ENCODE measurements at places on chromosomes 4 and X. TPM values are rescaled to one million over a fixed set of nuclear protein-coding genes. Genes with fewer than 3 reads are reported as not detected.

- no peak for DNase-seq
These were observed 9.6 kb downstream of the SYNPO2 start for GRCh38 chr4:118898221-118898620.

GRCh38 chrX:134181275-134181660, 55.7 kb upstream of the CCDC160 start:
- DNase-seq: no peak

The ETDA gene
- not detected for polyA plus RNA-seq

DNA sequence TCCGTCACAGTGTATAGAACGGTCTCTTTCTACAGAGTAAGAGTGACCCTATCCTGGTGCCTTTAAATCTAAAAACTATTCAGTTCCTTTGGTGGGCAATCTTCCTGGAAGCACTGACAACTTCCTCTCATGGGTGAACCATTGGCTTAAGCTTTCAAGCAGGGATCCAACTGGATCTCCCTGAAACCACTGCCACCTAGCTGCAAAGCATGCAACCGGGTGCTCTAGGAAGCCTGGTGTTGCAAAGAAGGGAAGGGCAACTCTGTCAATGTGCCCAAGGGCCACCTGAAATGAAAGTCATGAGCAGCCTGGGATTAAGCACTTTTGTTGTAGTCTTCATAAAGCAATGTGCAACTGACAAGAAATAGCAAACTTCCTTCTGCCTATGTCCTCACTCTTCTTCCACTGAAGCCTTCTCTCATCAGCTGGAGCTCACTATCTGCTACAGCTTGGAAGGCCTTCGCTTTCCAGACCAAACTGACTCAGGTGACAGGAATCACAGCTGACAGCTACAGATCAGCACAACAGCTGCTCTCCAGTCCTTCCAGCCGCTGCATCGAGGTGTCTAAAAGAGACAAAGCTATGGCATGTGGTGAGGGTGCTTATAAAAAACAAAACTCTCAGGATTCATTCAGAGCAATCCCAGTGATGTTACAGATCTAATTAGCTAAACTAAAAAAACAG, 46.1 kb downstream of the SETD7 start:
- no peak for DNase-seq

The CLDN34 gene
- polyA plus RNA-seq: not detected

DNA sequence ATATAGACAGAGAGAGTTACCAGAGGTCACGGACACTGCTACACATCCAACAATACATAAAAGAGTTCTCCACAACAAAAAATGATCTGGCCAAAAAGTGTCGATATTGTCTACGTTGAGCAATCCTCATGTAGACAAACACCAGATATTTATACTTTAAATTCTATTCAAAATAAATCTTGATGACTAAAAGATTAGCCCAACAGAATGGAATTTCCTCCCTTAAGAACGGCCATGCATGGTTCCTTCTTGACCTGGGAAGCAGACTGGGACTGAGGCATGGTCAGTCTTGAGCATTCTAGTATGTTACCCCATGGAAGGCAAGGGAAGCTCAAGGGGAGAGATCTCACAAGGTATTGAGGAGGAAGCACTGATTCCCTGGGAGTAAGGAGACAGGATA, 43.5 kb downstream of the LHFPL1 start:
- DNase-seq: no peak

DNA sequence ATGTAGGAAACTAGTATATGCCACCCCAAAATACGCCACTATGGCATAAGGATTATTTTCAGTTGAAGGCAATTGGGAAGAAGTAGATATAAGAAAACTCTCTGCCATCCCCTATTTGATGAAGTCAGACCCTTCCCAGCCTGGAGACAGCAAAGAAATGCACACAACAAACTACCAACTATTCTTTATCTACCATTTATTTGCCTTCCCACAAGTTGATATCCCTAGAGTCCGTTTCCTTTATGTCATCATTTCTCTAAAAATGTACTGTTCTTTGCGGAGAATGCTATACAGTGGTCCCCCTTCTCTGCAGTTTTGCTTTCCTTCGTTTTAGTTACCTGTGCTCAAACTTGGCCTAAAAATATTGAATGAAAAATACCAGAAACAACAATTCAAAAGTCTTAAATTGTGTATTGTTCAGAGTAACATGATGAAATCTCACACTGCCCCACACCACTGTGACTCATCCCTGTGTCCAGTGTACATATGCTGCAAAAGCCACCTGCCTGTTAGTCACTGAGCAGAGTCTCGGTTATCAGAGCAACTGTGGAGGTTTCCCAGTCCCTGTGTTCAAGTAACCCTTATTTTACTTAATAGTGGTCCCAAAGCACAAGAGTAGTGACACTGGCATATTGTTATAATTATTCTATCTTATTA, 152.3 kb downstream of the WDFY3 start:
- DNase-seq: no peak

The SOWAHD gene
- polyA plus RNA-seq: 0.47 TPM

The CT47B1 gene
- not detected for polyA plus RNA-seq

DNA sequence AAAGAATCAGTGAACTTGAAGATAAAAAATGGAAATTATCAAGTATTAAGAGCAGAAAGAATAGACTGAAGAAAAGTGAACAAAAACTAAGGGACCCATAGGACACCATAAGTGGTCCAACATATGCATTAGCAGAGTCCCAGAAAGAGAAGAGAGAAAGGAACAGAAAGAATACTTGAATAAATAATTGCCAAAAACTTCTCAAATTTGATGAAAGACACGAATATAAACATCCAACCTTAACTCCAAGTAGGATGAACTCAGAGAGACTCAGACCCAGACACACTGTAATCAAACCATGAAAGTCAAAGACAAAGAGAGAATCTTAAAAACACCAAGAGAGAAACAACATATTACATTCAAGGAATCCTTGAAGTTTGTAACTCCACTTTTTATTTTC, 35.7 kb downstream of the MORC4 start:
- no peak for DNase-seq

The POU3F4 gene
- not detected for polyA plus RNA-seq

- no peak for DNase-seq
These were observed 48.3 kb downstream of the SEL1L3 start for GRCh38 chr4:25814301-25815136.

The XAGE2 gene
- not detected for polyA plus RNA-seq

- DNase-seq: no peak
These were observed 62.6 kb downstream of the DCLK2 start for GRCh38 chr4:150140774-150141400.

The F8 gene
- 5.1 TPM for polyA plus RNA-seq

The MEPE gene
- polyA plus RNA-seq: not detected

The PAGE4 gene
- not detected for polyA plus RNA-seq

DNA sequence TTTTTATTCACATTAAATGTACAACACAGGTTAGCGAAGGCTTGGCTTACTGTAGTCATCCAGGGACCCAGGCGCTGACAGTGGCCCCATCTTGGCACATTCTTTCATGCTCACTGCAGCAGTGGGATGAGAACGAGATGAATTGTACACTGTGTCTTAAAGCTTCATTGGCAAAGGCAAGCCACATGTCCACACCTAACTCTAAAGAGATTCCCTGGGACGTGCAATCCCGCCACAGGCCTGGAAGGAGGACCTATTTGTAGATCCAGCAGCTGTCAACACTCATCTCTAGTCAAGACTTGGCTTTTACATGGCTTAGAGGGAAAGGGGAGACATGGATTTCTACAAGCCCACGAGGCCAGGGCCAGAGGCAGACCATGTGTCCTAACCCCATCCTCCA, 16.1 kb upstream of the CXCR3 start:
- DNase-seq: no peak

GRCh38 chr4:3822230-3822947, 56.2 kb downstream of the ADRA2C start:
- no peak for DNase-seq

The GPR173 gene
- 9.8 TPM for polyA plus RNA-seq

The PALLD gene
- polyA plus RNA-seq: 167 TPM

DNA sequence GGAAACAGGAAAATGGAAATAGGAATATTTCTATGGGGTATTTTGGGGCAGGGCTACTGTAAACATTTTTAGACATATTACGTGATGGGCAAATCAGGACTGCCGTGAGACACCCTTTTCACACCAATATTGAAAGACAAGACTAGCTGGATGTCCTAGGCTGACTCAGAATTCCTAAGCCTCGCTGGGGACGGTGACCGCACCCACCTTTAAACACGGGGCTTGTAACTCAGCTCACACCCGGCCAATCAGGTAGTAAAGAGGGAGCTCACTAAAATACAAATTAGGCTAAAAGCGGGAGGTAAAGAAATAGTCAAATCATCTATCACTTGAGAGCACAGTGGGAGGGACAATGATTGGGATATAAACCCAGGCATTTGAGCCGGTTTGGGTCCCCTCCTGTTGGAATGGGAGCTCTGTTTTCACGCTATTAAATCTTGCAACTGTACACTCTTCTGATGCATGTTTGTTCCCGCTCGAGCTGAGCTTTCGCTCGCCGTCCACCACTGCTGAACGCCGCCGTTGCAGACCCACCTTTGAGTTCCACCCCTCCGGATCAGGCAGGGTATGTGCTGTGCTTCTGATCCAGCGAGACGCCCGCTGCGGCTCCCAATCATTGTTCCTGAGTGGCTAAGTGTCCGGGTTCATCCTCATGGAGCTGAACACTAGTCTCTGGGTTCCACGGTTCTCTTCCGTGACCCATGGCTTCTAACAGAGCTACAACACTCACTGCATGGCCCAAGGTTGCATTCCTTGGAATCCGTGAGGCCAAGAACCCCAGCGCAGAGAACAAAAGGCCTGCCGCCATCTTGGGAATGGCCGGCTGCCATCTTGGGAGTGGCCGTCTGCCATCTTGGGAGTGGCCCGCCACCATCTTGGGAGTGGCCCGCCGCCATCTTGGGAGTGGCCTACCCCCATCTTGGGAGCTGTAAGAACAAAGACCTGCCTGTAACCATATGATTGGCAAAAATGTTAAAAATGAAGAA, 152.6 kb downstream of the CRLF2 start:
- DNase-seq: no peak

GRCh38 chr4:151260526-151260925, 16.4 kb upstream of the PRSS48 start:
- no peak for DNase-seq

The GDI1 gene
- 82.5 TPM for polyA plus RNA-seq

DNA sequence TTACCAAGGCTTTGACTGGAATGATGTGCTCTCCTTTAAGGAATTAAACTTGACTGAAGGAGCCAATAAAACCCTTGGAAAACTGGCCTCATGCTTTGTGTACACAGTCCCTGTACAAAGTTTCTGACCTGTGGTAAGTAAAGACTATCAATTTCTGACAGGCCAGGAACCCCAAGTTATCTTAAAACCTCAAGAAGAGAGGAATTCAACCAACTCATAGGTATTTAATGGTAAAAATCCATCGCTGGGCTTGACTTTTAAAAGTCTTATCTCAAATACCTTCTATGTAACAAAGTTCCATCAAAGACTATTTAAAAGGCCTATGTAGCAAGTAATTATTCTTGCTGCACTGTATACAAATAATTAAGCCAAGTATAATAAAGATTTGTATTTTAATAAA, 103.7 kb upstream of the TENT5D start:
- no peak for DNase-seq

- DNase-seq: no peak
These were observed 234.1 kb downstream of the AFAP1 start for GRCh38 chr4:7705593-7705992.
